ENCODE measurements at places on chromosomes 2 and 18.

DNA sequence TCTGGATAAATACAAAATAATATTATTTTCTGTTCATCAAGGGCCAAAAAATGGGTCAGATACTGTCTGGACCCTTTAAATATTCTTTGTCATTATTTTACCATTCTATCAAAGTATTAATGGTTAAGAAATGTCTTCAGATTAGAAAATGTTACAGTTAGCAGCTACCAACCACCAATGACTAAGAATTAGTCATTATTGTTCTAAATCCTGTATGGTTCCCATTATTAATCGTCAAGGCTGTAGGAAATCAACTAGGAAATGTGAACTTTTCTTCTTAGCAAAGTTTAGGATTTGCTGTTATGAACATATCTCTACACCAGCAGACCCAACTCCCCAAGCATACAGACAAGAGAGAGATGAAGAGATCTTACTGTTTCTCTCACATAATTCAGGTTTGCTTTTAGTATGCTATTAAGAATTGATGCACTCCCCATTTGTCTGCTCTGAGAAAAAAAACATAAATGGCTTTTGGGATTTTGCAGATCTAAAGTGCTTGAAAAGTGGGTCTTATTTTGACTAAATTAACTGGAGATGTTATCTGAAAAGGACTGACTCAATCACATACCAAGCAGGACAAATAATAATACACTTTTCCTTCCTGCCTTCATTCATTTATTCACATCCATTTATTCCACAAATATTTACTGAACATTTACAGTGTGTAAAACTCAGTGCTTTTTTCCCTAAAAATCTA is 147.7 kb downstream of the PPP1R1C start:
- no peak for DNase-seq

- DNase-seq, result no peak
Measured at GRCh38 chr18:78992041-78993011, 12.7 kb downstream of the SALL3 start.

DNA sequence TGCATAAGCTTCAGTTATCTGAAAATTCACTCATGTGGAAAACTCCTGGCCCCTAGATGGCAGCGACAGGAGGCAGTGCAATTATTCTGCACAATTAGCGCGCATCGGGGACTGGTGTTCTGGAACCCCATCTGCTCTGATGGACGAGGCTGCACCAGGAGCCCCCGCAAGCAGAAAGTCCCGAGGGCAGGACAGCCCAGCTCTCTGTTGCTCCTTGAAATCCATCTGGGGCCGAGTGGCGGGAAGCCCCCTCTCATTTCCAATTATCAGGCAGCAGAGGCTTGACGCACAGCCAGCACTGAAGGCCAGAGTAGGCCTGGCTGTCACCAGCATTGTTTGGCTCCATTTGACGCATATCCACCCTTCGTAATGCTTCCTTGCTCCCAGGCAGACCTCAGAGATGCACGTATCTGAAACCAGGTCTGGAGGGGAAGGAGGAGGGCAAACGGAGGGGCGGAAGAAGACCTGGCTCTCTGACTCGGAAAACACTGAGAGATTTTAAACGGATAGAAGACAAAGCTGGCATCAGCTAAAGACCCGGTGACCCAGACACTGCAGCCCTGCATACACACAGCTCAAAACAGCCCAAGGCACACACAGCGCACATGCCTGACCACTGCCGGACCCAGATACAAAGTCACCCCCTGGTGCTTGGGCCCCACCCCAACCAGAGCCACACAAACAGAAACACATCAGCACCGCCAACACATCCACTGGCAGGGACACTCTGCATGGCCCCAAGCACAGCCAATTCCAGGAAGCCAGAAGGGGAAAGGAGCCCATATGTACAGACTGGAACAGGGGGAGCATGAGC is 69.8 kb downstream of the TNS1 start:
- DNase-seq, result no peak

GRCh38 chr2:240627736-240628506 is 2.6 kb downstream of the GPR35 start:
- no peak for DNase-seq

- no peak for DNase-seq
Measured at GRCh38 chr2:15096873-15097272, 464.3 kb downstream of the NBAS start.

All from NCI-H510A (cell line).